ENCODE measurements at places on chromosomes 5 and 9.

- DNase-seq: no peak
Measured at GRCh38 chr5:168169791-168170190, 121.7 kb upstream of the WWC1 start.

GRCh38 chr5:6717247-6717646 is 4.0 kb downstream of the TENT4A start:
- DNase-seq: no peak

DNA sequence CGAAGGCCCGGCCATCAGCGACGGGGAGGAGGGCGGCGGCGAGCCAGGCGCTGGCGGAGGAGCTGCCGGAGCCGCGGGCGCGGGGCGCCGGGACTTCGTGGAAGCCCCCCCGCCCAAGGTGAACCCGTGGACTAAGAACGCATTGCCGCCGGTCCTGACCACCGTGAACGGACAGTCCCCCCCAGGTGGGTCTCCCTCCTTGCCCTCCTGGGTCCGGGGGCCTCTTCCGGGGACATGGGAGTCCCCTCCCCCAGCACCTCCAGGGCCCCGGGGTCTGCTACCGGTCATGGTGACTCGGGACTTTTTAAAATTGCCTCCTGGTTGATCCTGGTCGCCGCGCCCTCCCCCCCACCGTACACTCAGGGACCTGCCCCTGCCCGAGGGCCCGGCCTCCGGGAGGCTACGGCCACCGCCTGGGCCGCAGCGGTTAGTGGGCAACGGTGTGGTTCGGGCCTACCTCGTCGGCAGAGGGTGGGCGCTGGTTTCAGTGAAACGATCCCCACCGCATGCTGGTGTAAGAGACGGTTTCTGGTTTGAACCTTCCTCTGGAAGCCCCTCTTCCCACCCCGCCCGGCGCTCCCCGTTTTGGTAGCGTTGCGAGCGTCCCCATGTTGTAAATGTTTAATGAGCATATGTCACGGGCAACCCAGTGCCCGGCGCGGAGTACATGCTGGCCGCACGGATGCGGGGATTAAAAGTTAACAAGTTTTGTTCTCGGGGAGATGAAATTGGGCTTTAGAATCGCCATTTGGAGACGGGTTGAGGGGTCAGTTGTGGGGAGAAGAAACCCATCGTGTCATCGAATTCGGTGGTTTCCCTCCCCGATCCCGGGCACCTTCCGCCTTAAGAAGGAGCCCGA is 1.1 kb downstream of the LARP1 start:
- peak; percentile 25 for DNase-seq

DNA sequence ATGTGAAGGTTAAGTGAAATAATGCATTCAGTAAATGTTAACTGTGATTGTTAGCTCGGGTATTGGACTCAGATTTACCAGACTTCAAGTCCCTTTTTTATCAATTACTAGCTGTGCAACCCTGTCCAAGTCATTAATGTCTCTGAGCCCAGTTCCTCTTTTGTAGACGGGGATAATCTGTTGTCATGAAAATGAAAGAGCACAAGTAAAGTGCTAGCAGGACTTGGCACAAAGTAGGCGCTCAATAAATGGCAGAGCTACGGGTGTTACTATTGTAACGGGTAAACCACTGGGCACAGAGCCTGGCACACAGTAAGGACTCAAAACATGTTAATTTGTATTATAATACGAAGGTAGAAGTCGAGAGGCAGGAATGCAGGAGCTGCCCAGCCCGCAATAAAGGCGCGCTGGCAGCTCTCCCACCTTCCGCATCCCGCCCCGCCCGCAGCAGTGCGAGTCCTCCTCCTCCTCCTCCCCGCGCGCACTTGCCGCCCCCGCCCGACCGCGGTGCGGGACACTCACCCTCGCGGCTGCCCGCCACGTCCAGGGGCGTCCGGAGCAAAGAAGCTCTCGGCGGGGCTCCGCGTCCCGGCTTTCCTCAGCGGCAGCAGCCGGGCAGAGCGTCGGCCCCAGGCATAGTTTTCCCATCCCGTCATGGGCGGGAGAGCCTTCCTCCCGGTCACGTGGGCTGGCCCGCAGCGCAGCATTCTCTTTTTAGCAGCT is at the start of gene C1QTNF2:
Gene C1QTNF2, minus strand, starts transcription at position 637 of the 723 bp plus-strand sequence. CDS start 15,615 bp downstream, outside the sequence.
- peak; percentile 76 for DNase-seq

- no peak for DNase-seq
Measured at GRCh38 chr9:121721058-121721350, 69.6 kb downstream of the DAB2IP start.

DNA sequence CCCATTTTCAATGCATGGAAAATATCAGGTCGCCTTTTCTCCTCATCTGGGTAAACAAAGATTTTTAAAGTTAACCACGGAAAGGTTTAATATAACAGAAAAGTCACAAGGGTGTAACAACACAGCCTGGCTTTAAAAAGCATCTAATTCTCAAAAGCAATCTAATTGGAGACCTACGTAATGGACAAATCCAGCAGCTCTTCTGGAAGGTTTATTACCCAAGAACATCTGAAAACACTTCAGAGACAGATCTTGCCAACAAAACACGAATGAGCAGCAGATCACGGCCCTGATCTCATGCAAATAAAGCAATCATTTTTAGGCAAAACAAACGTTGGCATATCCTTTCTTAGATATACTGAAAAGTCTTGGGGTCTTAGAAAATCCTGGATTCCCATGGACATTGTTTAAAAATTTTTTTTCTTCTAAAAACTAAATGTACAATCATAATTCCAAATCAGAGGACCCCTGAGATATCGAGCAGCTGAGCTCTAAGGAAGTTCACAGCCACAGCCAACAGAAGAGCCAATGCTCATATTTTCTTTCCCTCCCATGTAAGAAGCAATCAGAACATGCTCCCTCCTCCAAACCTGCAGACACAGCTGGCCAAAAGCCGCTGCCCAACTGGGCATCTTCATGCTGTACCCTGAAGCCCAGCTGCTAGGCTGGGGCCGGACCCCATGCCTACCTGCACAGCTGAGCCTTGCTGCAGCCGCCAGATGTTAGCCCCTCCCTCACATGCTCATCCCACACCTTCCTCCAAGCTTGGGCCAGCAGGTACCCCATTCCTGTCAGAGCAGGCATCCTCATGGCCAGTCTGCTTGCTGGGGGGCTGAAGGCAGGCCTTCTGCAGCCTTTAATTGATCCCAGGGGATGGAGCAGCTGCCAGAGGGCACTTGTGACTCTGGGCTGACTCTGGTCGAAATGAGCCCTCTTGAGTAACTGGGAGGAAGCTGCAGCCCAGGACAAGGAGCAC is 11.2 kb downstream of the ANKS6 start:
- no peak for DNase-seq

- peak; percentile 90 for DNase-seq
Measured at GRCh38 chr9:4740638-4741364, at the start of gene AK3. AK3 (minus strand) TSS chr9:4741202; CDS start chr9:4741087, 115 bp downstream.

DNA sequence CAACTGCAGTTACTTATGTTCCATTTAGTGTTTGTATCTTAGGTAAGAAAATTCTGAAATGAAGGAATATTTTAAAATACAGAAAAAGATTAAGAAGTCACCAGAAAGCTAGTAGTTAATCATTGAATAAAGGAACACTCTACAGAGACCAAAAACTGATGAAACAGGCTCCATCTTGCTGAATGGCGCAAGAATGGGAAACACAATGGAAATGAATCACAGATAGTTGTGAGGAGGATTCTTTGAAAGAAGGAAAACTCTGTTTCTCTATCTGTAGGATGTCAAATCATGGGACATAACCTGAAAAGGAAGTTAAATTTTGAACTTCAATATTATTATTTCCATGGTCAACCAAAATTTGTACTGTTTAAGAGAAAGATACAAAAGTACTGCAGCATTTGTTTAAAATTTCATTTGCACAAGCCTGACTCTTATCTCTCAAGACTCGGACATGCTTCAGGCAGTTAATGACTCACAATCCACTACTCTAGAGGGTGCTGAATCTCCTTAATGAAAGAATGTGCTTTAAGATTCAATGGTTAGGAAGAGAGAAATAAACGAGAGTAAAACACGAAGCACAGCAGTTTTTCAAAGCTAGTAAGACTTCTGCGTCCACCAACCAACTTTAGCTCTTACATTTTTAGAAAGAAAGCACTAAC is 1064.4 kb upstream of the DMAC1 start:
- no peak for DNase-seq

GRCh38 chr5:169945831-169946261 is 34.4 kb downstream of the INSYN2B start:
- peak; percentile 91 for DNase-seq

DNA sequence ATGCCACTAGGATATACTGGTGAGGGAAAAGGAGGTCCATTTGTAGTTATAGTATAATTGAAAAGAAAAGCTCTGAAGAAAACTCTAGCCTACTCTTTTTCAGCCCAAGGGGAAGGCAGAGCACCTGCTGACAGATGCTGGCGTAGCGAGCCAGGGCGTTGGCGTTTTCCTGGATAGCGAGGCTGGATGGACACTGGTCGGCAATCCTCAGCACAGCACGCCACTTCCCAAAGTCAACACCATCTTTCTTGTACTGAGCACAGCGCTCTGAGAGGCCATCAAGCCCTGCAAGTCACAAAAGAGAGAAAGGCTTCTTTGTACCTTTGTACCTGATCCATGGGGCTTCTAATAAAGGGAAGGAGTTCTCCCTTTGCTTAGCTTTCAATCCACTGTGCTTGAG is 8.2 kb downstream of the ALDOB start:
- no peak for DNase-seq

Data from EL (cell line).